Brain (organoid and tissue), 16 donors: ENCODE measurements at places on chromosomes 5 and 9.

GRCh38 chr5:11619339-11620024 is 284.8 kb downstream of the CTNND2 start:
- DNase-seq: peak; percentile 73

GRCh38 chr5:14574891-14575508 is 6.6 kb upstream of the OTULINL start:
- peak; percentile 51 for DNase-seq

DNA sequence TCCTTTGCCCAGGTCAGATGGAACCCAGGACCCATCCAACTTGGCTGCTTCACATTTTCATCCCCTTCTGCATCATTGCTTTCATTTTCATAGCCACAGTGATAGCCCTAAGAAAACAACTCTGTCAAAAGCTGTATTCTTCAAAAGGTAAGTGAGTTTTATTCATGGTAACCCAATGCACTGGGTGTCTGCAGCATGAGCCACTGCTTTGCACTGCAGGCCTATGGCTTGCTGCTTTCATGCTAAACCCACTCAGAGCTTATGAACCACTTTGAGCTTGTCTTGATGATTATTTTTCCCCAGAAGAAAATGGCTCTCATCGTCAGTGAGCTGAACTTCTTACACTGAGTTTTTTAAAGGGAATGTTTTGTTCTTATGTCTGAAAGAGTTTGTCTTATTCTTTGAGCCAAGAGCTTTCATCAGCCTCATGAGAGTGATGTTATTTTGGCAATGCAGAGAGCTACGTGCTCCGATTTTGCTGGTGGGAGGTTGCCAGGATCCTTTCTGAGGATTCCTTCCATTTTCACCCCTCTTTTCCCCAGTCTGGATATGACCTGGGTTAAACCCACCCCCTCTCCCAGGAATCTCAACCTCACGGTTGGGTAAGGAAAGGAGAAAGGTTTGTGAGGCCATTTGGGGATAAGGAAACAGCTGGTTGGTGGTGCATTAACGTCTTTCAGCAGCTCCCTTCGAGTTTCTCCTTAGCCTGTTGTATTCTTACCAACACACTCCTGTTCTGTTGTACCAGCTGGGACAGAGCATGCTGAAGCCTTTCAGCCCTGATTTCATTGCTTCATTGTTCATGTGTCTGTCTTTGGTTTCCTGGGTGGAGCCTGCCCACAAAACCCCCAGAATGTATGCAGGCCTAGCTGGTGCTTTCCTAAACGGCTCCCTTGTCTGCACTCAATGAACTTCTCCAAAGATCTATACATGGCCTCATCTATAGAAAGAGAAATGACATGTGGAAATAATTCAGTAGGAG is 47.6 kb downstream of the PDCD1LG2 start:
- DNase-seq: peak; percentile 61

DNA sequence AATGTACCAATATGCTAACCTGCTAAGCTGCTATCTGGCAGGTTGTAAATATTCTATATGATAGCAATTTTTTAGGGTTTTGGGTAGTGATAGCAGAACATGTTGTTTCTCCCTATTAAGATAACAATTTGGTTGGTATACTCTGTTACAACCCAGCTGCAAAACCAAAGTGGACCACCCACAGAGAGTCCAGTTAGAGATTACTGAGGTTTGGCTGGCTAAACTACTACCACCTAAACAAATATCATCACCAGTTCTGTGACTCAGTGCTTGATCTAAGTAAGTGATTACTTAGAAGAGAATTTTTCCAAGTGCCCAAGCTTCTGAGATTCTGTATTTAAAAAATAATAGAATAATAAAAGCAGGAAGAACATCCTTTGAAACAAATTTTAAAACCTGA is 72.3 kb downstream of the XRCC4 start:
- DNase-seq: no peak

DNA sequence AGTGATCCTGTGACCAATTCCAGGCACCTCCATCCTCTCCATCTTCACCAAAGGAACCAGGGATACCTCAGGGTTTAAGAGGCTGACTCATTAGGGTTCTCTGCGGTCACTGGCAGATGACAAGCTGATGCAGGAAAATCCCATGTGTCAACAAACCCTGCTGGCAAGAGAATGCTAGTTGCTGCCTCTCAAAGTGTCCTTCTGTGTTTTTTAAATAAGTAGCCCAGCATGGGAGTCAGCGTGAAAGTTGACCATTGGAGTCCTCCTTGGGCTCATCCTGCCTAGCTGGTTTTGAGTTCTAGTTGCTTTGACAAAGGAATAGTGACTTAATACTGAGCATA is 200.2 kb downstream of the SLIT3 start:
- DNase-seq: no peak

- peak; percentile 65 for DNase-seq
These were observed 1.2 kb downstream of the HOMER1 start for GRCh38 chr5:79512471-79513307.

DNA sequence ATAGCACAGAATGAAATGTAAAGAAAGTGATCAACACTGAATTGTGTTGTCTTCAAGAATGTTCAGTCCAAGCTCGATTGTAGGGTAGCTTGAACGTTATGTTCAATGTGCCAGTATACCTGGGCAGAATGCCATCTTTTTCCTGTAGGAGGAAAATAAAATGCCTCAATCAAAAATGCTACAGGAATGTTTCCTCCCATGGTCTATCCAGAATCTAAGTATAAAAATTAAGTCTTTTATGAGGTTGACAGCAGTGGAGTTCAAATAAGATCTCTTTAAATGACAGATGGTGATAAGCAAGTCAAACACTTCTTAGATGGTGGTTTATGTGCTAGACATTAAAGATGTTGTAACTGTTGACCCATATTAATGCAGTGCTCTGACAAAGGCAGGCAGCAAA is 488.6 kb downstream of the CSNK1G3 start:
- peak; percentile 93 for DNase-seq

DNA sequence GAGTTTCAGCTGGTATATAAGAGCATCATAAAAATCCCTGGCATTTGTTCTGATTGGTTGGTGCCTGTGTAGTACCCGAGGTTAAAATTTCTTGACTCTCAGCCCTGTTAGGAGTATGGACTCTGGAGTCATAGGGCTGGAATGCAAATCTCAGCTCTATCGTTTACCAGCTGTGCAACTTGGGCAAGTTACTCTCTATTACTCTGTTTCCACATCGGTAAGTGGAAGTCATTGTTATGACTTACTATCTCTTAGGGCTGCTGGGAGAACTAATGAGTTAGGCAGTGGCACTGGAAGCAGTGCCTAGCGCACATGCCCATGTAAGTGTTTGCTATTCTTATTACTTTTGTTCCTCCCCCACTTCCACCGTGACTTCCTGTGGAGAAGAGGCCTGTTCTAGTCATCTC is 141.6 kb downstream of the BOD1 start:
- no peak for DNase-seq

DNA sequence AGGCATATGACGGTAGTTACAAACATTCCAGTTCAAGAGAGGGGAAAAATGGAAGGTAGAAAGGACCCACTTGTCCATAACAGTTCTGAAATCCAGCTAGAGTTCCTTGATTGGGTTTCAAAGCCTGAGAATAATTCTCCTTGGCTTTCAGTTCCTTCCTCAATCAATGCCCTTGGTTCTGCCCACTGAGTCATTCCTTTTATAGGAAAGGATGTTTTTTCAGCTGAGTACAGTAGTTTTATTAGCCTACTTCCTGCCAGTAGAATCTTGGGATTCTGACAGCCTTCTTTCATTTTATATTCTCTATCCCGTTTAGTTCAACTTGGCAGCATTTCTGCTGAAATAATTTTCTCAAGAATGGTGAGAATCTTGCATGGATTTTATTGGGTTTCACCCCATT is 386.9 kb upstream of the SMC2 start:
- no peak for DNase-seq

- no peak for DNase-seq
These were observed 161.5 kb upstream of the NR4A3 start for GRCh38 chr9:99660191-99660636.

- no peak for DNase-seq
These were observed 555.3 kb upstream of the PTGER4 start for GRCh38 chr5:40124367-40124766.

- DNase-seq: no peak
These were observed 369.6 kb upstream of the SEMA6A start for GRCh38 chr5:116944183-116944582.

DNA sequence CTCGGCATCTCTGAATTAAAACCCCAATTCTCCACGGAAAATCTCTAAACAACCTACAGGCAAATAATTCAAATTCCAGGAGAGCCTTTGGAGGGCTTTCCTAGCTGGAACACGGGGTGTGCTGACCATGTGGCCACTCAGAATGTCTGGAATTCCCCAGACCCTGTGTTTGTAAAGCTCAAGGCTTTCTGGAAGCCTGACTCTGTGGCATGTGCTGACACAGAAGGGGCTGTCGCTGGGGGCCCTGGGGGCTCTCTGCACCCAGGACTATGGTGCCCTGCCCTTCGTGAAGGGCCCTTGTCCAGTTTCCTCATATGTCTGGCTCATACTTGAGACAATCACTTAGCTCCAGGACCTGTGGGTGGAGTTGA is 29.0 kb upstream of the BOD1 start:
- DNase-seq: no peak

GRCh38 chr5:35971186-35971877 is 19.9 kb downstream of the UGT3A1 start:
- no peak for DNase-seq

DNA sequence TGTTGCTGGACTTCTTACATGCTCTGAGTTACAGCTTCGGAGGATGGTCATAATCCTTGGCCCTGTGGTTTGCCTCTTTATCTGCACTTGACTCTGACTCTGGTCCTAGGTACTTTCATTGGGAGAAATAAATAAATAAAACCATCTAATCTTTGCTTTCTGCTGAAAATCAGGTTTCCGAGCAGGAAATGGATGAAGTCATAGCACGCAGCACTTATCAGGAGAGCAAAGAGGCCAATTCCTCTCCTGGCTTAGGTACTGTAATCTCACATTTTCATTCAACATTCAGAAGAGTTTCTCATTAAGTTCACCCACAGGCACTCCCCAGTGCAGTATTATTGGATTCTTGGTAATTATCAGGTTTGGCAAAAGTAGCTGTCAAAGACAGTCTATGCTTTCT is 104.7 kb downstream of the GOLPH3 start:
- DNase-seq: no peak

DNA sequence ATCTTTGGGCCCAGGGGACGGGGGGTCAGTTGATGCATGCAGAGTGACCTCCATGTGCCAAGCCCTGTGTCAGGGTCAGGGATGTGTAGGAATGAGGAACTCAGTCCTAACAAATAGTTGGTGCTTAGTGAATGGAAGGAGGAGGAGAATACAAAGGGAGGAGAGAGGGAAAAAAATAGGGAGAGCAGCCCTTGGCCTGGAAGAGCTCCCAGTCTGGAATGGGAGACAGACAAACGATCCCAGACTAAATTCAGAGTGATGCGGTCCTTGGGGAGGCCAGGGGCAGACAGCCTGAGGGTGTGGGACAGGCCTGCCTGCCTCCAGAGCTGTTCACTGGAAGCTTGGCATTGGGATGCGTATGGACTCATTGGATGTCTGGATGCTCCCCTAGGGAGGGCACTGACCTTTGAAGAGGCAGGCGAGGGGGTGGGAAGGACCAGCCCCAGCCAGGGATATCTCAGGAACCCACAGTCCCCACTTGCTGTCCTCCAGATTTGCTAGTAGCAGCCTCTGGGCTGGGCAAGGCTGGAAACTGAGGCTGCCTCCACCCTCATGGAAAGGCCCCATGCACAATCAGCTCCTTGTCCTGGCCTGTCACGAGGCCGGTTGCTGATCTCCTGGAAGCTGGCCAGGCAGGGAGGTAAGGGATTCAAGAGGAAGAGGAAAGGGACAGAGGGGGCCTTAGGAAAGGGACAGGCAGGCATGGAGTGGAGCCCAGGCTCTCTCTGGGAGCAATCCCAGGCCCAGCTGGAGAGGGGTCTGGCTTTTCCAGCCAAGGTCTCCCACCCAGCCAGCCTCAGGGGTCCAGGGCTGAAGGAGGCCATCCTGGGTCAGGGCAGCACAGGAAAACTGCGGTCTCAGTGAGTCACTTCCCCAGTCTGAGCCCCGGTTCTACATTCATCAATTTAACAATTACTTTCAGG is 69.0 kb upstream of the GGTA1 start:
- no peak for DNase-seq

- no peak for DNase-seq
These were observed 947.0 kb downstream of the NR2F1-AS1 start for GRCh38 chr5:92633875-92634487.

DNA sequence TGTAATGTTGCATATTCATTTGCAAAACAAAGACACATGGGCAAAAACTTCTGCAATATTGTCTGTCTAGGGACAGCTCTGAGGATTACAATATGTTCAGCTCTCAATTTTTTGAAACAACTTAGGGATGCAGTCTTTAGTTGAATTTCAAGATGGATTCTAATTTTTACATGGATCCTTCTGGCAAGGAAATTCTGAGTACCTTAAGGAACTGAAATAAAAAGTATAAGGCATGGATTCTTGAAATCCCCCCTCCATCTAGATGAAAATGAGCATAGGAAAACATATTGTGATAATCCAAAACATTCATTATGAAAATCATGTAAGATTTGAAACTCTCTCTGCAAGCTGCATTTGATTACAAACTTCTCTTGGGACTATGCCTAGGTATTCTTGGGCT is 568.6 kb downstream of the CETN3 start:
- DNase-seq: peak; percentile 91

GRCh38 chr9:70466976-70467561 is 52.6 kb upstream of the KLF9 start:
- no peak for DNase-seq

GRCh38 chr5:151267491-151268260 is 14.7 kb downstream of the GM2A start:
- no peak for DNase-seq

DNA sequence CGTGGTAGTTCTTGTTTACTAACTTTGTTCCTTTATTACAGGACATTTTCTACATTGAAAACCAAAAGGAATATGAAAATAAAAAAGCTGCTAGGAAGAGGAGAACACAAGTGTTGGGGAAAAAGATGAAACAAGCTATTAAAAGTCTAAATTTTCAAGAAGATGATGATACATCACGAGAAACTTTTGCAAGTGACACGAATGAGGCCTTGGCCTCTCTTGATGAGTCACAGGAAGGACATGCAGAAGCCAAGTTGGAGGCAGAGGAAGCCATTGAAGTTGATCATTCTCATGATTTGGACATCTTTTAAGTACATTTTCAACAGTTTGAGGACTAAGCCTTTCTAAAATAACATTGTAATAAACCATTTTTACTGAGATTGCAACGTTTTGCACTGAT is 23.8 kb downstream of the PHAX start:
- DNase-seq: no peak

GRCh38 chr5:110002652-110003051 is 312.9 kb downstream of the MAN2A1 start:
- DNase-seq: peak; percentile 49
